BE2C (cell line): ENCODE measurements at places on chromosomes 3 and 15.
A peak's percentile ranks its signal among the peaks of the same experiment; 100 is the strongest.

DNA sequence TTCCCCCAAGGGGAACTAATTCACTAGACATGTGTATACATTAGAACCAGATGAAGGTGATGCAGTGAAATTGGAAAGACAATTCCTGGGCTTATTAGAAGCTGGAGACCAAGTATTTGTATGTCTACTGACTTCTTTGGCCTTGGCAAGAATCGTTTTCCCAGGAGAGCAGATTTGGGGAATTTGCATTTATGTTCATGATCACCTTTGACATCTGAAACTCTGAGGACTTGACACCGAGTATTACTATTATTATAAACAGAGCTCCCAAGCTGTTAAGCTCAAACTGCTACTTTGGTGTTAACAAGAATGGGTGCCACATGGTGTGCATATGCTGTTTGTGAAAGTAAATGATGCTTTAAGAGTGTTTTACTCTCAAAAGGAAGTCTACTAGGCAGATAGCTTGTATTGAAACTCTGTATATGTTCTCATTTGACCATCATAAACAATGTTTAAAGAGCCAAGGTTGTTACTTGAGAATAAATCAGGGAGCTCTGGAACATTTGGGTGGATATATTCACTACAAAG lies 519.8 kb upstream of the GOLIM4 start:
- DNase-seq = no peak

GRCh38 chr3:138367911-138368310 lies 19.5 kb downstream of the MRAS start:
- no peak for DNase-seq

- no peak for DNase-seq
Measured at GRCh38 chr3:138062626-138063025, 52.7 kb downstream of the CLDN18 start.

- no peak for DNase-seq
Measured at GRCh38 chr15:50968353-50968752, 59.9 kb downstream of the AP4E1 start.

DNA sequence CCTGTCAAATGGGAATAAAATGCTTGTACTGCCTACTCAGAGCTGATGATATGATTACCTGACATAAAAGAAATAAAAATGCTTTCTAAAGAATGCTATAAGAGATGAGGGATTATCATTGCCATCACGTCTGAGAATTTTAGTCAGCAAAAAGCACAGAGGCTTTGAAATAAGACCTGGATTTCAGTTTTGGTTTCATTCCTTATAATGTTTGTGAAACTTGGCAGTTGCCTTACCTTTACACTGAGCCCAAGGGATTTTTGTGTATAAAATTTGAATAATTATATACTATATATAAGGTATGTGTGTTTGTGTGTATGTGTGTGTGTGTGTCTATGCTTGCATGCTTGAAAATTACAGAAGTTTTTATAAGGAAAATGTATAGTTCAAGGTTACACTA lies 634.8 kb upstream of the BCHE start:
- no peak for DNase-seq

DNA sequence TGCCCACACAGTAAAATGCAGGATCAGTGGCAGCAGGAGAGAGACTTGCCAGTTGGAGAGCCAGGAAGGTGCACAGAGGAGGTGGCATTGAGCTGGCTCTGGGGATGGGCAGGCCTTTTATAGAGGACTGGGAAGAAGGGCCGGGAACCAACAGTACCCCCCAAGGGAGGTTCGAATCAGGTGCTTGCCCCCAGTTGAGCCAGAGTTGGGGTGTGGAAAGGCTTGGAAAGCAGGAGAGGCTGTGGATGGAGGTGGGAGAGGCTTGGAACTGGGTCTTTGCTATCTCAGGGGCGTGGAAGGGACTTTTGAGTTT lies 107.6 kb downstream of the KLF13 start:
- no peak for DNase-seq

DNA sequence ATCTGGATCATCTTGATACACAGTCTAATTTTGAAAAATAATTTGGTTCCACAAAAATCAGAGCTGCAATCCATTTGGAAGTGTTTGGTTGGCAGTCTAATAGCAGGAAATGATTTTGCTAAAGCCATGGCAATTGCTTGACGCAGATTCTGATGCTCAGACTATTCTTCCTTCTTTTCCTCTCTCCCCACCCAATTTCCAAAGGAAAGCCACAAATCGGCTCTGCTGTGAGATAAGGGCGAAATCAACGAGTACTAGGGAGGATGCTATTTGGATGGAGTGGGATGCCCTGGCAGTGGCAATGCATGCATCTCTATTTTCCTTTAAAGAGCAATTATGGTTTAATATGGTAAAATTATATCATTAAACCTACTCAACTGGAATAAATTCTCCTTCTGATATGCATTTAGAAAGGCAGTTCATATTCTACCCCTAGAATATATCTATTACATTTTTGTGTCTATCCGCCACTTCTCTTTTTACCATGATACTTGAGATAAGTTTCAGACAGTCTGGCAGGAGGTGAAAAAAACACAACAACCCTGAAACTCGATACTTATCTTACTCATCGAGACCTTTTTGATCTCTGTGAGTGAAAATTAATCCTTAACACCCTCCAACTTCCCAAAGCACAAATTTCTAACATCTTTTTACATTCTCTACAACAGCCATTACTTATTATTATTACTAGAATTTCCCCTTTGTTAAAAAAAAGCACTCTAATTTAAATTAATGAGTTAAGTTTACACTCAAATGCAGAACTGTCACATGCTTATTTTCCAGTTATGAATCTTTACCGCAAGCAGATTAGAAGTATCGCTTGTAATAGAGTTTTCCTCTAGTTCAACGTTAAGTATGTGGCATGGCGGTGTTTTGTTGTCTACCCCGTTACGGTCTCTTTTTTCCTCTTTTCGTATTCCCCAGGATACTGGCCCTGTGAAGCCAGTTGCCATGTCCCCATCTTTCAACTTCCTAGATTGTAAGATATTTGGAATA lies 433.3 kb downstream of the FOXP1 start:
- no peak for DNase-seq

- no peak for DNase-seq
Measured at GRCh38 chr3:187889601-187890404, 144.5 kb upstream of the BCL6 start.

GRCh38 chr3:150252462-150252861 lies 155.6 kb upstream of the TSC22D2 start:
- DNase-seq = no peak

DNA sequence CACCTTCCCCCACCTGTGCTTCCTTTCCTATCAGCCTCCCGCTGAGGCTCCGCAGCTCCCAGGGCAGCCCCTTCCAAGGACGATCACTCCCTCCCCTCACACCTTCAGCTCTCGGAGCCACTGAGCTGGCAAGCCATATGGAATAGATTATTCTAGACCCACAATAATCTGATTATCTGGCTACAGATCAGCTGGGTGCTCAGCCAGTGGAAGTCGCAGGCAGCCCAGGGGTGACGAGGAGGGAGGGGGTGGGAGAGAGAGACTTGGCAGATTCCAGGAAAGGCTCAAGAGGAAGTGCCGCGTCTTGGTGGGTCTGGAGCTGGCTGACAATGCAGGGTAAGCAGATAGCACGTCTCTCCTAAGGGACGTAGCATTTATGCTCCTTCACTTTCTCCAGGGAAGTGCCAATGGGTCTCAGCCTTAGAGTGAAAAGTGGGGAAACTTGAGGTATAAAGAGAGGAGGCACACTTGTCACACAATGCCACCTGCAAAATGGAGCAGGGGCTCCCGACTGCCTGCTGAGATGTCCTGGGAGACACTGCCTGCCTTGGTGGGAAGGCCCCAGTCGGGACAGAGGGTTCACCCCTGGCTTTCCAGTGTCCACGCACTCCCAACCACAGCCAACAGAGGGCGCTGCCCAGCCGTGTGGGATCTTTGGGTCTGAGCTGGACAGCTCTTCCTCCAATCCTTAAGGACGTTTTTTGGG lies 9.4 kb upstream of the MESP1 start:
- peak; percentile 85 for DNase-seq

- no peak for DNase-seq
Measured at GRCh38 chr3:69781593-69781992, 42.3 kb downstream of the MITF start.

- DNase-seq = peak; percentile 59
Measured at GRCh38 chr3:51967384-51968169, at the start of gene PCBP4. PCBP4 (minus strand) TSS chr3:51967454; CDS start chr3:51961240, 6,214 bp downstream.

- no peak for DNase-seq
Measured at GRCh38 chr3:122078235-122078935, 23.2 kb downstream of the CD86 start.

- no peak for DNase-seq
Measured at GRCh38 chr3:196643201-196643749, 3.8 kb downstream of the NRROS start.

- DNase-seq = no peak
Measured at GRCh38 chr3:125366132-125366531, 9.0 kb downstream of the ZNF148 start.

DNA sequence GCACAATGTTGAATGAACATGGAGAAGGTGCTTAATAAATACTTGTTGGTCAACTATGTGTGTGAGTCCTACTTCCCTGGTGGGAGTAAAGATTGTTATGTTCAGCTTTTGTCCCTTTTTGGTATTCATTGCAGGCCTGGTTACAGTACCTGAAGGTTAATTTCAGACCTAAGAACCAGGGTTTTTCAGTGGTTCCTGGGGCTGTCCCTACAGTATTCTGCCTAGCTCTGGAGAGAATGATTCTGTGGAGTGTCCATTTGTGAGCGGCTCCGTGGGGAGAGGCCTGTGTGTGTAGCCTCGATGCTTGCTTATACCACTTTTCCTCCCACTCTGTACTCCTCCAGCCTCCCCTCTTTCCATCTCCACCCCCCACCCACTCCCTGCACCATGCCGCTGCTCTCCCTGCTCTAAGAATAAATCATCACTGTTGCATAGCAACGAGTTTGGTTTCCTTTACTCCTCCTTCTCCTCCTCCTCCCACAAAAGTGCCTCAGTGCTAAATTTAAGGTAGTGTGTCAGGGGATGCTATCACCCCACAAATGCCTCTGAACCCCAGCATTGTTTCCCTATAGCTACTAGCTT lies 150.6 kb upstream of the ROPN1 start:
- DNase-seq = no peak

DNA sequence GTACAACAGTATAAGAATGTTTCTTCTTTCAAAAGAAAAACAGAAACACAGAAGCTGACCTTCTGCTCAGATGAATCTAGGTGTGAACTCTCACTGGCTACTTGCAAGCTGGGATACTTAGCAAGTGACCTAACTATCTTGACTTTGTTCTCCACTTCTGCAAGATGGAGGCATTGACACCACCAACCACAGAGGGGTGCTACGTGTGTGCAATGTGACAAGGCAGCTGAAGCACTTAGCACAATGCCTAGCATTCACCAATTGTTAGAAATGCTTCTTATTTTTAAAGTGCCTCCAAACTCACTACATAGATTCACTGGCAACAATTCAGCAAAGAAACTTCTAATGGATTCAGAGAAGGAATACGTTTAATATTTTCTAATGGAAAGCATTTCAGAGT lies 331.4 kb upstream of the WNT5A start:
- no peak for DNase-seq

GRCh38 chr15:83892498-83892897 lies 238.6 kb downstream of the ADAMTSL3 start:
- no peak for DNase-seq

DNA sequence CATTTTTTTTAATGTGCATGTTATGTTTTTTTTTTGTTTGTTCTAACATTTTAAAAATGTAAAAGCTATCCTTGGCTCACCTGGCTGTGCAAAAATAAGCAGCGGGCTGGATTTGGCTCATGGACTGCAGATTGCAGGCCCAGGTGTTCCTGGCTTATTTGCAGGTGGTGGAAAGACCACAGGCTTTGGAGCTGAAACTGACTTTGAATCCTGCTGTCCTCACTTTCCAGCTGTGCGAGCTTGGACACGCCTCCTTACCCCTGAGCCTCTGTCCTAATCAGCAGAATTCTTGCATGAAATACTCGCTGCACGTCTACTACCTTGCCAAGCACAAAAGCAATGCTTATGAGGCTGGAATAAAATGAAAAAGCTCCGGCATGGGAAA lies 188.7 kb upstream of the TPM1 start:
- DNase-seq = no peak

GRCh38 chr3:65153850-65154512 lies 466.2 kb upstream of the ADAMTS9 start:
- DNase-seq = no peak

- no peak for DNase-seq
Measured at GRCh38 chr3:11661827-11662226, 18.1 kb upstream of the VGLL4 start.

DNA sequence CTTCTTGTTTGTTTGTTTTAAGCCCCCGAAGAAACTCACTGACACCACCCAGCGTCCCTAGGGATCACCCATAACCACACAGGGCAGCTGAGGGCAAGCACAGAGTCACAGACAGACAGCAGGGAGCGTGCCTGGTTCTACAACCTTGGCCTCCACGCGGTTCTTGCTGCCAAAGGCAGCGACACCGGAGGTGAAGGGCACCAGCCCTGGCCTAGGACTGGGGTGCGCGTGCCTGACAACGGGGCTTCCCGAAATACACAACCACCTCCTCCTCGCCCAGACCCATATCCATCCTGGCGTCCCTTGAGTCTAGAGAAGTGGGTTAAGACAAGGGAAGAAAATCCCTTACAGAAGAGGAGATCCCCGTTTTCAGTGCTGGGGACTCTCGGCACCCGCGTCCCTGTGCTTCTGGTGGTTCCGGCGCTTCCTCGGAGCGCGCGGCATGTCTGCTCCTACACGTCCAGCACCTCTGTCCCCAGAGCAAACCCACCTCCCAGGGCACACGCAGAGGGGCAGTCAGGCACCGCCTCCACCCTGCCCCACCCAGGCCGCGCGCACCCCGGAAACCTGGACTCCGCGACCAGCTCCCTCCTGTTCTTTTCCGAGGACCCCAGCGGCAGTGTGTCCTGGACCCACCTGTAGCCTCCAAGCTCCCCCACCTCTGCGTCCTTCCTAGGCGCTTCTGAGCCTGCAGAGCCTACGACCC lies 911 bp downstream of the RFTN1 start:
- DNase-seq = no peak

DNA sequence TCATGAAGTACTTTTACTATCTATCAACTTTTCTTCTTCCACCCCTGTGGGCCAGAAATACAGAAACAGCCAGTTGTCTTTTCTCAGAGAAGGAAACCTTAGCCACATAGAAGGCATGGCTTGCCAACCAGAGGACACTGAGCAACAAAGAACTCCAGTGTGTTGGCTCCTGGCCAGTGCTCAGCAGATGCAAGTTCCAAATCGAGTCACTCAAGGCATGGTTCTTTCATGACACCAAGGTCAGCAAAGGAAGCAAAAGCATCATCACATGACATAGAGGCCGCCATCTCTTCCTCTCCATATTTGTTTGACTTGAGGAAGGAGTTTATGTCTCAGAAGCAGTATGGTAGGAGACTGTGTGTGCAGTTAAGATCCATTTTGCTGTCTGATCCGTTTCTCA lies 92.2 kb downstream of the MYLK start:
- peak; percentile 48 for DNase-seq

DNA sequence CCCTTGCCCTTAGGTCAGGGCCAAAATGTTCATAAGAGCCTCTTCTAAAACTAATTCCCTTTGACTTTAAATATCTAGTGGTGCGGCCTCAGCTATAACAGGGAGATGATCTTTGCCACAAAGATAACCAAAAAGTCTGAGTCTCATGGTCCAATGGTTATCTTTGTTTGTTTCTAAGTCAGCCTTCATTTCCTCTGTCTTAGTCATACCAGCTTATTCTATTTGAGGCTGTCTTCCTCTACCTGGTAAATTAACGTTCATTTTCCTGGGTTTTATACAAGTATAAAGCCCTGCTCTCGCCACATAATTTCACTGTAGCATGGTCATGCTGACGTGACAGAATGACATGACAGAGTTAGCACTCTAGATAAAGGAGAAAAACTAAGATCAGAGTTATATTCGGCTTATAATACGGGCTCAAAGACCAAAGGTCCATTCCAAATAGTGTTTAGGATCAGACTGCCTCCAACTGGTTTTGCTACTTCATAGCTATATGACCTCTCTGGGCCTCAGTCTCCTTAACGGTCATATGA lies 18.4 kb downstream of the ZNF860 start:
- no peak for DNase-seq
